Gastroesophageal sphincter (tissue), 4 donors: ENCODE measurements at places on chromosomes 3 and 15. TPM values are rescaled to one million over a fixed set of nuclear protein-coding genes. Genes with fewer than 3 reads are reported as not detected.

- no peak for ATAC-seq
Measured at GRCh38 chr3:146187334-146187950, 26.5 kb upstream of the PLOD2 start.

DNA sequence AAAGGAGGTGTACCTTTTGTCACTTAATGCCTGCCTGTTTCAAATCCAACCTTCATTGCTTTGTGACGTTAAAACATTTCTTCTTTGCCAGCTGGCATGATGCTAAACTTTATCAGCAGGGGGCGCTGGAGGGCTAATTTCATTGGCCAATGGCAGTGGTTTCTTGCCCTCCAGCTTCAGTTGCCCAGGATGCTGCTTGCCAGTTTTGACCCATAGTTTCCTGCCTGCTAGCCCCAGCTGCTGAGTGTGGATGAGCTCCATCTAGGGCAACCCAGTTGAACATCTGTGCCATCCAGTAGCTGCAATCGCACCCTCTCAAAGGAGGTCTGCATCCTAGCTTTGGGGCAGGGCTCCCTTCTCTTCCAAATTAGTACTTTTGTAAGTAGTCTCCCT is 22.1 kb downstream of the ACKR2 start:
- ATAC-seq: peak; percentile 69

- ATAC-seq: no peak
Measured at GRCh38 chr3:65153850-65154512, 466.2 kb upstream of the ADAMTS9 start.

DNA sequence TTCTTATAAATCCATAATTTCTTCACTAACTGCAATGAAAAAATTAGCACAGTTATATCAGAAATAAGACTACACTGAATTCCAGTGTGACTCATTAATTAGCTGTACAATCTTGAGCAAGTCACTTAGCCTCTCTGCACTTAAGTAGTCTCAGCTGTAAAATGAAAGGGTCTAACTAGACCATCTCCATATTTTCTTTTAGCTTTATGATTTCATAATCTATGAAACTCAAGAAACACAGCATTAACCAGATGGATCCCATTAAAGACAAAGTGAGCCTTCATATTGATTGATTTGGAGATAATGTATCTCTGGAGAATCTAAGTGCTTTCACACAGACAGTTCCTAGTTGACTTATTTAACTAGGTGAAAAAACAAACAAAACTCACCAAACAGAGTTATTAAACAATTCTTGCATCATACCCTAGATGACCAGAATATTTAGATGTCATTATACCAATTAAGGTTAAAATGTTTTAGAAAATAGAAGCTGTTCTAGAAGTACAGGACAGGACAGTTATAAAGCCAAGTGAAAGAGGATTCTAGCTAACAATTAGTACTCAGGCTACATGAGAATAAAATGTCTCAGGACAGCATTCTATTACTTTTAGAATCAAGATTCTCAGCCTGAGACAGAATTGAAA is 11.2 kb downstream of the CSNK1G1 start:
- no peak for ATAC-seq

DNA sequence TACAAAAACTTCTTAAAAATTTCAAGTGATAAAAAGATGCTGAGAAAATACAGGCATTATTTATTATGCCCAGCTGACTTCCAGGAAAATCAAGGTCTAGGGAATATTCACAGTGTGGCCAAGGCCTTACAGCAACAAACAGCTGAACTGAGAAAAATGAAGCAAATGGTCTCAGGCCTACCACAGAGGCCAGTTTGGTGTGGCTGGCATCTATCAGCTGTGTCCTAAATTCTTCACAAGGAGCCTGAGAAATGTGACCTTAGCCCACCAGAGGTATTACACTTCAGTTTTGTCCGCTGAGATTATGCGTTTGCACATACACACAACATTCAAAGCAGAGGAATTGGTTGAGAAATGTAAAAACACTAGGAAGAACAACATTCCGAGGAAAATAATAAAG is 77.4 kb downstream of the ANP32A start:
- ATAC-seq: no peak

DNA sequence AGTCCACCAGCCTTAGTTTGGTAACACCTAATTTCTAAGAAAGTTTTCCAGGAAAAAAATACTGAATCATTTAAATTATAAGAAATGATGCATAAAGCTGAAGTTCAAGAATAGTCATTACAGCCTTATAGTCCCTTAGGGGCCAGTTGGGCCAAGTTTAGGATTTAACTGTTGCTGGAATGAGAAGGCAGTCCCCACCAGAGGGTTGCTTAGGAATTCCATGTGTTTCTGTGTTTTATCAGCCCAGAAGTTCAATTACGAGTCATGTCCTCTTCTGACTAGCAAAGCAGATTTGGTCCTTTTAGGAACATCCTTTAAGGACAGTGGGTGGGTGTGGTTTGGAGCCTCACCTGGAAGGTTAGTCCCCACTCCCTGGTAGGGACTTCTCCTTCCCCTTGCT is 57.0 kb upstream of the NR2E3 start:
- no peak for ATAC-seq

- no peak for ATAC-seq
Measured at GRCh38 chr3:49681232-49681522, 7.0 kb downstream of the APEH start.

- no peak for ATAC-seq
Measured at GRCh38 chr3:137761099-137761562, 3.0 kb upstream of the SOX14 start.

EOMES gene
- not detected for total RNA-seq

SAXO2 gene
- total RNA-seq: 0.12 TPM

CLEC3B gene
- 88.9 TPM for total RNA-seq

TMEM207 gene
- total RNA-seq: not detected

GOLGA6L4 gene
- total RNA-seq: 2.8 TPM
